SJSA1 (cell line): ENCODE measurements at places on chromosomes 16 and 17. TPM values are rescaled to one million over a fixed set of nuclear protein-coding genes. Genes with fewer than 3 reads are reported as not detected.

Gene NPIPB2
- total RNA-seq, result 0.53 TPM in 1 of 2 replicates, not detected in the other

- no peak for DNase-seq
These were observed 477.4 kb downstream of the SLC39A11 start for GRCh38 chr17:72614871-72615626.

- DNase-seq, result no peak
These were observed 9.8 kb upstream of the NR1D1 start for GRCh38 chr17:40110026-40110845.

GRCh38 chr17:56047331-56047730 is 105.9 kb upstream of the ANKFN1 start:
- no peak for DNase-seq
